Mesenchymal stem cell (in vitro differentiated cells and primary cell): ENCODE measurements at places on chromosomes 3 and 15.
A peak's percentile ranks its signal among the peaks of the same experiment; 100 is the strongest.

- H3K4me1 ChIP-seq, result peaks cover 20% of the 10 kb centered on the region
- no peaks in the 10 kb centered on the region for H3K36me3 ChIP-seq
- no peak overlapping the region for H3K4me3 ChIP-seq
- DNase-seq, result no peak
These were observed 37.6 kb downstream of the EPHB3 start for GRCh38 chr3:184599143-184599542.

DNA sequence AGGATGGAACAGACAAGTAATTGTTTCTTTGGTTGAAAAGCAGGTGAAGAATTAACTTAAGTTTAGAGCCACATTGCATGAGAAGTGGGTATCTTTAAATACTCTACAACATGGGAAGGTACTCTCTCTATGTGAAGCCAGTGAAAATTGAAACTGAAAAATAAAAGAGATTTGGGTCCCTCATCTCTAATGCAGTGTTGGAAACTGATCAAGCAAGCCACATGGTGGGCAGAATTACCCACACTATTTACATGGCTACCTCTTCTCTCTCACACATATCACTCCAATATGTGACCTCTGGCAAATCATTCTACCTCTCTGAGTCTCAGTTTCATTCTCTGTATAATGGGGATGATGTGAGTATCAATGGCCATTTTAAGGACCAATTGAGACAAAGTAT is 339.0 kb downstream of the IL5RA start:
- no peaks in the 10 kb centered on the region for H3K36me3 ChIP-seq
- H3K4me3 ChIP-seq, result no peak overlapping the region
- H3K27ac ChIP-seq, result no peak overlapping the region
- no peak for DNase-seq

GRCh38 chr15:76058714-76059319 is 968 bp upstream of the TMEM266 start:
- no peak overlapping the region for H3K27ac ChIP-seq
- peaks cover 9% of the 10 kb centered on the region for H3K4me1 ChIP-seq
- no peak for DNase-seq
- H3K27me3 ChIP-seq, result peaks cover 80% of the 10 kb centered on the region

DNA sequence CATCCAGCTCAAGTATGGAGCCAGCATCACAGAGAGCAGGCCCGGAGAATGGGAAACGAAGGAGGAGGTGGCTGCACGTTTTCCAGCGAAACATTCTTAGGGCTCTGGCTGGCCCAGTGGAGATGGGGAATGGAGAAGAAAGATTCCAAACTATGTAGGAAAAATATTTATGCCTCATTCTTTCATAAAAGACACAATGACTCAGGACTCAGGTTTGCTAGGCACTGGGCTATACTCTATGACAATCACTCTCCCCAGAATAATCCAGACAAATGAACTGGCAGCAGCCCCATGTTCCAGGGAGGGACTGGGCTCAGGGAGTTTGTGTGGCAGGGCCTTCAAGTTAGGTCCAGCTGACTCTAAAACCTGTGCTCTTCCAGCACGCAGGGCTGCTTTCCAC is 110.8 kb upstream of the RAD18 start:
- H3K27me3 ChIP-seq, result no peaks in the 10 kb centered on the region
- no peak overlapping the region for H3K4me3 ChIP-seq
- no peak for DNase-seq

DNA sequence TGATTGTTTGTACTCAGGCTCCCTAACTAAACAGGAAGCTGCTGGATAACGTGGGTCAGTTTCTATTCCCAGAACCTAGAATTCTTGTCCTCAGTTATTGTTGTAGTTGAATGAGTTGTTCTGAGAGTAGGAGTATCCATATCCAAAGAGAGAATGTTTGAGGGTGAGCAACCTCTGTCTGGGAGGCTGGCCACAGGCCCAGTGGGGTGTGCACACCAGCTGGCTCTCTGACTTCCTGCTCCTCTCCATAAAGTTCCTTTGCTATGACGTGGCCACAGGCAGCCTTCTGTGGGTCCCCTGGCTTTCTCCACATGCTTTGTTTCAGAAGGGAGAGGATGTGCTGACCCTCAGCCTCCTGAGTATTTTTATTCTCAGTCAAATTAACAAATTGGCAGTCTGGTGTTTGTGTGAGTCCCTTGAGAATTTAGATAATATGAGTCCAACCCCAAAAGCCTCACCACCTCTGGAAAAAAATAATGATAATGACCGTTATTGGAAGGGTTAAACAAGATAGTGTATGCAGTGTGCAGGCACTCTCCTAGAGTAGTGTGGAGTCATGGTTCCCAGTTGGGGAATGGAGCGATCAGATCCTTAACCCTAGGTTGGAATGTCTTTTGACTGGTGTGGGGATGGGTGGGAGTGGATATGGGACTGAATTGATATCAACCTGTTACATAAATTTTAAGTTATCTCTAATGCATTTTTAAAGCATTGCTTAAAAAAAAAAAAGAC is 47.6 kb upstream of the MED12L start:
- no peaks in the 10 kb centered on the region for H3K27me3 ChIP-seq
- peak overlapping the region; percentile 97 for H3K27ac ChIP-seq
- DNase-seq, result peak; percentile 89
- H3K36me3 ChIP-seq, result no peaks in the 10 kb centered on the region

DNA sequence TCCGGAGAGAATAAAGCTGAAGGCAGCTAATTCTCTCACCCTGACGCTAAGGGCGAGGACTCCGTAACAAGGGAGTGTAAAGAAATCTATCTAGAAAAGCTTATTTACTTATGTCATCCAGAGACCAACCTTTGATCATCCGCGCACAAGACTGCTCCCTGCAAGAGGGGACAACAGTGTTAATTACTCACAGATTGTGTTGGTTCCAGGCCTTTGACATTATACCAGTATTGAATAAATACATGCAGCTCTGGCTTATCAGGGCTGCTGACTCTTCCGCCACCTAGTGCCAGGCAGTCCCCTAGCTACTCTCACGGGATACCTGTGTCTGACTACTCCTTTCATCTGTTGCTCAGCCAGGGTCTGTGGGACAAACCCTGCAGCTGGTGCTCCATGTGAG is 211.7 kb downstream of the DTWD1 start:
- H3K4me1 ChIP-seq, result no peaks in the 10 kb centered on the region
- peak; percentile 19 for DNase-seq
- no peak overlapping the region for H3K4me3 ChIP-seq
- no peak overlapping the region for H3K27ac ChIP-seq
- H3K36me3 ChIP-seq, result no peaks in the 10 kb centered on the region
- no peaks in the 10 kb centered on the region for H3K27me3 ChIP-seq

DNA sequence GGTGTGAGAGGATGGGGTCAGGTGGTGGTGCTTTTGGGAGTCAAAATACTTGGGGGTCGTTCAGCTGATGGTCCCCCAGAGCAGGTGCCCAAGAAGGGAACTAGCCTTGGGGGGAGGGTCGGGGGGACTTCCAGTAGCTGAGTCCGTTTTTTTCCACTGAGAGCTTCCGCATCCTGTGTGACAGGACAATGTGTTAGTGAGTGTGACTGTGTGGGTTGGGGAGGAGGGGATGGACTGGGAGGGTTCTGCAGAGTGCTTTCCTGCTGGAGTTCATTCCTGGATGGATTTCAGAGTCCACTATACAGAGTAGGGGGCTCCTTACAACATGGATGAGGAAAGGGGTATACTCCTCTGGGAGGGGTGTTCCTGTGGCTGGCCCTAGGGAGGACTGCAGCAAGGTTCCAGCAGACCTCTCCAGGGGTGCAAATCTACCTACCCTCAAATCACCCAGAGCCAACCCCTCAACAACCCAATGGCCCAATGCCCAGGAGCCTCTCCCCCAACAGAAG is 601 bp upstream of the HYAL2 start:
- H3K36me3 ChIP-seq, result peaks cover 45% of the 10 kb centered on the region
- H3K4me3 ChIP-seq, result no peak overlapping the region
- H3K4me1 ChIP-seq, result peaks cover 44% of the 10 kb centered on the region
- no peak overlapping the region for H3K27ac ChIP-seq
- DNase-seq, result no peak

DNA sequence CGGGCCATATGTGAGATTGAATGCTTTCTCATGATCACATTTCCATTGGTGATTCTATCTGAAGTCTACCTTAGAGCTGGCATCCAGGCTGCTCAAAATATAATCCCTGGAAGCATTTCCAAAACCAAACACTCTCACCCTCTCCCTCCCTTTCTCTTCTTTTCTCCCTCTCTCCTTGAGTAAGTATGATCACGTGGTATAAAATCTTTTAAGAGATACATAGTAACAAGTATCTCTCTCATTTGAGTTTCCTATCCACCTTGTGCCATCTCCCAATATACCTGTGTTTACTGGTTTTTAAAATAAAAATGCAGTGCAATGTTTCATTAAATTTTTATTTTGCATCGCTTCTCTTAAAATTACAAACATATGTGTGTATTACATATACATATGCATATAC is 350.9 kb upstream of the KCNH8 start:
- no peaks in the 10 kb centered on the region for H3K4me1 ChIP-seq
- DNase-seq, result no peak
- no peak overlapping the region for H3K4me3 ChIP-seq
- H3K36me3 ChIP-seq, result no peaks in the 10 kb centered on the region
- no peak overlapping the region for H3K27ac ChIP-seq

GRCh38 chr15:80123034-80123433 is 29.8 kb upstream of the FAH start:
- H3K27ac ChIP-seq, result no peak overlapping the region
- H3K4me3 ChIP-seq, result no peak overlapping the region
- no peaks in the 10 kb centered on the region for H3K4me1 ChIP-seq
- peaks cover 7% of the 10 kb centered on the region for H3K36me3 ChIP-seq
- DNase-seq, result no peak

- H3K27me3 ChIP-seq, result peaks cover 64% of the 10 kb centered on the region
- H3K4me1 ChIP-seq, result no peaks in the 10 kb centered on the region
- no peak overlapping the region for H3K4me3 ChIP-seq
These were observed 5.7 kb downstream of the KLHL40 start for GRCh38 chr3:42690766-42691680.

- no peaks in the 10 kb centered on the region for H3K4me1 ChIP-seq
- no peaks in the 10 kb centered on the region for H3K27me3 ChIP-seq
- no peak overlapping the region for H3K4me3 ChIP-seq
- no peak for DNase-seq
These were observed 185.7 kb upstream of the TBL1XR1 start for GRCh38 chr3:177382944-177383343.

GRCh38 chr3:78880603-78881461 is 887.0 kb downstream of the ROBO1 start:
- DNase-seq, result no peak
- no peaks in the 10 kb centered on the region for H3K27me3 ChIP-seq
- H3K4me3 ChIP-seq, result no peak overlapping the region
